M059J (cell line): ENCODE measurements at places on chromosomes 7 and 10. TPM values are rescaled to one million over a fixed set of nuclear protein-coding genes. Genes with fewer than 3 reads are reported as not detected.

MYOF gene
- 80.3 and 128 TPM in 2 replicates for total RNA-seq

ANKRD61 gene
- total RNA-seq, result 1.2 TPM in 1 of 2 replicates, not detected in the other

ACTL6B gene
- total RNA-seq, result not detected in 2 replicates

CPVL gene
- 0.49 and 0.64 TPM in 2 replicates for total RNA-seq

NPTX2 gene
- total RNA-seq, result not detected in 2 replicates

GSDME gene
- total RNA-seq, result 17.4 and 24.8 TPM in 2 replicates

OPN1SW gene
- total RNA-seq, result not detected in 2 replicates

CLRN3 gene
- total RNA-seq, result not detected in 2 replicates

SEMA4G gene
- total RNA-seq, result 0.12 and 0.17 TPM in 2 replicates

EBF3 gene
- not detected in 2 replicates for total RNA-seq

TAC1 gene
- not detected in 2 replicates for total RNA-seq

RPP38 gene
- 8.7 and 8.9 TPM in 2 replicates for total RNA-seq

CNNM2 gene
- 1.9 and 4.9 TPM in 2 replicates for total RNA-seq

FKBP6 gene
- not detected in 2 replicates for total RNA-seq

CD36 gene
- total RNA-seq, result 2.0 and 9.4 TPM in 2 replicates

CYP3A7 gene
- not detected in 2 replicates for total RNA-seq

SMO gene
- 0.64 and 3.1 TPM in 2 replicates for total RNA-seq

CRYGN gene
- total RNA-seq, result not detected in 2 replicates

MAD1L1 gene
- 41.0 and 61.5 TPM in 2 replicates for total RNA-seq

ARMC3 gene
- total RNA-seq, result 0.10 TPM in 1 of 2 replicates, not detected in the other

IFIT2 gene
- 42.5 and 58.0 TPM in 2 replicates for total RNA-seq

DDC gene
- not detected in 2 replicates for total RNA-seq

HOXA3 gene
- total RNA-seq, result 0.86 and 8.6 TPM in 2 replicates

AGR2 gene
- not detected in 2 replicates for total RNA-seq

EPC1 gene
- 8.2 and 8.5 TPM in 2 replicates for total RNA-seq

AP1S1 gene
- total RNA-seq, result 97.2 and 106 TPM in 2 replicates

DEPP1 gene
- 38.0 and 38.8 TPM in 2 replicates for total RNA-seq

CTTNBP2 gene
- total RNA-seq, result 0.39 and 0.59 TPM in 2 replicates

SDK1 gene
- total RNA-seq, result under 0.01 and 0.27 TPM in 2 replicates

GRB10 gene
- total RNA-seq, result 0.10 and 0.20 TPM in 2 replicates
